ENCODE measurements at places on chromosomes 2 and 18. TPM values are rescaled to one million over a fixed set of nuclear protein-coding genes. Genes with fewer than 3 reads are reported as not detected.

Gene SLC4A3
- 2.4 TPM for total RNA-seq

Gene TUBB8B
- not detected for total RNA-seq

Gene EVX2
- not detected for total RNA-seq

Gene SANBR
- 12.1 TPM for total RNA-seq
